Stimulated activated CD4-positive, alpha-beta T cell treated with anti-CD3 and anti-CD28 coated beads, Interleukin-15, amount 100 ng/mL, for 1 hour (primary cell): ENCODE measurements at places on chromosomes 3 and 15.

DNA sequence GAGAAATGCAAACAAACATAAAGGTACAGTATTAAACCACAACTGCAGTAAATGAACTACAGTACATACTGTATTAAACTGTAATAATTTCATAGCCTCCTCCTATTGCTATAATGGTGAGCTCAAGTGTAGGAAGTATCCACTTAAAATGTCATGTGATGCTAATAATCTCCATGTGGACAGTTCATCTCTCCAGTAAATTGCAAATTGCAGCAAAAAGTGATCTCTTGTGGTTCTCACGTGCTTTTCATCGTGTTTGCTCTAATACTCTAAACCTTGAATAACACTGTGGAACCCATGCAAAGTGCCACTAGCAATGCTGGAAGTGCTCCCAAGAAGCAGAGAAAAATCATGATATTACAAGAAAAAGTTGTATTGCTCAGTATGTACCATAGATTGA lies 9.2 kb upstream of the FNDC3B start:
- DNase-seq: no peak

GRCh38 chr3:121883507-121883906 lies 10.7 kb upstream of the SLC15A2 start:
- no peak for DNase-seq

GRCh38 chr3:24588629-24589512 lies 94.2 kb upstream of the THRB start:
- DNase-seq: no peak

DNA sequence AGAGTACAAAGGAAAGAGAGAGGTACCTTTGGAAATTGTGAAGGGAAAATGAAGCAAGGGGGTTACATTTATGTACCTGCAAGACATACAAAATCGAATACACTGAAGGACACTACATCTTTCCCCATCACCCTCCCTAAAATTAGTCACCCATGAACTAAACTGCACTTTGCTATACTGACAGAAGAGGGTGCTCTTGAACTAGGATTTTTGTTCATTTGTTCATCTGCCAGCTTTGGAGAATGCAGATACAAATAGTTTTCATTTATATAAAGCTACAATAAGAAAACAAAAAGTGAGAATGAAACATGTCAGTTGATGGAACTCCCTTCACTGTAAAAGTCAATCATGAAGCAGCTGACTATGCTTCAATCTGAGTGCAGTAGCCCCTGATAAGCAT lies 55.7 kb downstream of the PCCB start:
- no peak for DNase-seq

- no peak for DNase-seq
Measured at GRCh38 chr3:24306518-24306917, 188.1 kb downstream of the THRB start.
